Activated T-helper 1 cell treated with anti-CD3 and anti-CD28 coated beads, Interleukin-12 subunit alpha, Interleukin-12 subunit beta, Interleukin-2, Interleukin-4 antibody, amounts not matched to agents 30 ng/mL and 10 ng/mL and 1 ng/mL, durations not matched to agents 14 hours and 24 hours and 36 hours (primary cell): ENCODE measurements at places on chromosomes 12 and 14. TPM values are rescaled to one million over a fixed set of nuclear protein-coding genes. Genes with fewer than 3 reads are reported as not detected.

NGB gene
- not detected in 2 replicates for total RNA-seq

SERPINA3 gene
- total RNA-seq = not detected in 2 replicates

IAPP gene
- not detected in 2 replicates for total RNA-seq

USP15 gene
- total RNA-seq = 100 and 110 TPM in 2 replicates

CCDC60 gene
- total RNA-seq = not detected in 2 replicates

DCN gene
- total RNA-seq = not detected in 2 replicates

TSPAN11 gene
- not detected in 2 replicates for total RNA-seq

GLIPR1L1 gene
- not detected in 2 replicates for total RNA-seq

DNA sequence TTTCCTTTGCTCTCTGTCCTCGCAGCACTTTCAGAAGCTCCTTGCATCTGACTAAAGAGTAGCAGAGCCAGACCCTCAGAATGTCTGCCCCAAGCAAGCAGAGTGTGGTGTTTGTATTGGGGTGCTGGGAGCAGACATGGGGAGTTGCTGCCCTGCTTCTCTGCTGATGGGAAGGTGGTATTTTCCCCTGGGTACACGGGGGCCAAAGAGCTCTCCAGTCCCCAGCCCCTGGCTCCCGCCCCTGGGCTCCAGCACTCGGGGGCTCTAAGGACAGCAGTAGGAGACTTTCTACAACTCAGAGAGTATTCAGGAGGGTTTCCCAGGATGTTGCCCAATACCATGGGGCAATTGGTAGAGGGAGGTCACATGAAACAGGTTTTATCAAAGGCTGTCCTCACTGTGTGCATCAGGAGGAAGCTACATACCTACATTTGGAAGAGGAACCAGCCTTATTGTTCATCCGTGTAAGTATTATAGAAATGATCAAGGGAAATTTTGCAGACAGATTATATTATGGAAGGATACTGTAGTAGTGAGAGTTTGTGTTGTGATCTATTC, 50.3 kb downstream of the DAD1 start:
- no peaks in the 10 kb centered on the region for H3K27me3 ChIP-seq
- H3K4me3 ChIP-seq = peak overlapping the region; percentile 88
- H3K27ac ChIP-seq = peak overlapping the region; percentile 94
- peaks cover 90% of the 10 kb centered on the region for H3K36me3 ChIP-seq

DNA sequence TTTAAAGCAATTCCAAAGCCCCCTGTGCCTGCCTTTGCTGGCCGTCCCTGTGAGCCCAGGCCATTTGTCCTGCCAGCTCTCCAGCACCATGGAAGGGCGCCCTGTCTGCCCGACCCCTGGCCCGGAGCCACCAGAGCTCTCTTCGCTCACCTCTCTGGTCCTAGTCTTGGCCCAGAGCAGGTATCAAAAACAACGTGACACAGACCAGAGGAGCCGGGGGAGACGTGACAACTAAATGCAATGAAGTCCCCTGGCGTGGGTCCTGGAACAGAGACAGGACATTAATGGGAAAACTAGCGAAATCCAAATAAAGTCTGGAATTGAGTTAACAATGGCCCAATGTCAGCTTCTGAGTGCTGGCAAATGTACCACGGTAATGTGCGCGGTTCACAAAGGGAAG, 83.2 kb upstream of the DIO3 start:
- H3K4me1 ChIP-seq = no peaks in the 10 kb centered on the region
- no peak for DNase-seq
- no peaks in the 10 kb centered on the region for H3K36me3 ChIP-seq
- no peak overlapping the region for H3K4me3 ChIP-seq
- no peaks in the 10 kb centered on the region for H3K27me3 ChIP-seq
- H3K27ac ChIP-seq = no peak overlapping the region

GRCh38 chr12:106897082-106897481, 58.6 kb upstream of the TMEM263 start:
- H3K27ac ChIP-seq = no peak overlapping the region
- no peaks in the 10 kb centered on the region for H3K36me3 ChIP-seq
- peaks cover 19% of the 10 kb centered on the region for H3K27me3 ChIP-seq
- no peak overlapping the region for H3K4me3 ChIP-seq
- peaks cover 4% of the 10 kb centered on the region for H3K4me1 ChIP-seq

GRCh38 chr14:32203928-32204357, 874 bp upstream of the RNU6-8 start:
- H3K27me3 ChIP-seq = peaks cover 4% of the 10 kb centered on the region
- peak overlapping the region; percentile 76 for H3K27ac ChIP-seq
- peak overlapping the region; percentile 87 for H3K4me3 ChIP-seq
- no peak for DNase-seq
- peaks cover 49% of the 10 kb centered on the region for H3K4me1 ChIP-seq

DNA sequence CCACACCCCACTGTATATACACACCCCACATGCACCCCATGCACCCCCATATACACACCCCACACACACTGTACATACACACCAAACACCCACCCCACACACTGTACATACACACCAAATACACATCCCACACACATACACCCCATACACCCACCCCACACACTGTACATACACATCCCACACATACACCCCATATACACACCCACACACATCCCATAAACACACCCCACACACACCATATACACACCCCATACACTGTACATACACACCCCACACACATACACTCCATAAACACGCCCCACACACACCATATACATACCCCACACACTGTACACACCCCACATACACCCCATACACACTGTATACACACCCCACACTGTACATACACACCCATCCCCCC, 82.3 kb downstream of the NOC4L start:
- H3K4me1 ChIP-seq = peaks cover 7% of the 10 kb centered on the region
- H3K27ac ChIP-seq = no peak overlapping the region
- DNase-seq = no peak

DNA sequence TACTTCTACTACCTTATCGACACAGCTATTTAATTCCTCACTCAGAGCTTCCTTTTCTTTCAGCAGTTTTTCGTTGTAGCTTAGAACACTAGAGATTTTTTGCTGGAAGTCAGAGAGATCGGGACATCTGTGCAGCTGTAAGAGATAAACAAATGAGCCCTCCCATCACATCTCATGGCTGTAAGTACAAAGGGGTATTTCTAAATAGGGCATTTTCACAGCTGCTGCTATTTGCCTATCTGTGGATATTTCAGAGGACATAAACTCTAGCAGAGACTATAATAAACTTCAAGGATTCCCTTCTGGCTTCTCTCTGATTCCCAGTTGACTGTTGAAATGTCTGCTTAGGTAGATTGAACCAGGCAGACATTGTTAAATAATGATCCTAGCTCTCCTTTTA, 76.1 kb upstream of the SAV1 start:
- no peaks in the 10 kb centered on the region for H3K27me3 ChIP-seq
- H3K4me3 ChIP-seq = no peak overlapping the region
- peaks cover 36% of the 10 kb centered on the region for H3K4me1 ChIP-seq
- H3K27ac ChIP-seq = no peak overlapping the region
- no peak for DNase-seq

- no peaks in the 10 kb centered on the region for H3K27me3 ChIP-seq
- H3K4me3 ChIP-seq = peak overlapping the region; percentile 83
- no peak for DNase-seq
- peak overlapping the region; percentile 99 for H3K27ac ChIP-seq
- H3K36me3 ChIP-seq = peaks cover 5% of the 10 kb centered on the region
Measured at GRCh38 chr12:4828176-4828575, 81.5 kb upstream of the KCNA1 start.

DNA sequence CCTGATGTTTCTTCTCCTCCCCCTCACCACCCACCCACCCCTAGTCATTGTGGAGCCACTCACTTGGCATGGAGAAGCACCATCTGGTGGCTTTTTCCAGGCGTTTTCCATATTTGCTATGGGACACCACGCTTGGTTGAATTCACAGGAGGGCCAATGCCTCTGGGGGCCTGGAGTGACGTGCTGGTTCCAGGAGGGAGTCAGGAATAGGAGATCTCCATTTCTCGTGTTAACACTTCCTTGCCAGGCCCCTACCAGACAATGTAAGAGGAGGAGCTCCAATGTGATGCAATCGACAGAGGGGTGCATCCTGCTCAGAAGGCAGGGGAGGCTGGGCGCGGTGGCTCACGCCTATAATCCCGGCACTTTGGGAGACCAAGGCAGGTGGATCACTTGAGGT, 21.6 kb upstream of the TESC start:
- H3K4me3 ChIP-seq = no peak overlapping the region
- H3K4me1 ChIP-seq = peaks cover 12% of the 10 kb centered on the region
- H3K36me3 ChIP-seq = no peaks in the 10 kb centered on the region
- DNase-seq = no peak

DNA sequence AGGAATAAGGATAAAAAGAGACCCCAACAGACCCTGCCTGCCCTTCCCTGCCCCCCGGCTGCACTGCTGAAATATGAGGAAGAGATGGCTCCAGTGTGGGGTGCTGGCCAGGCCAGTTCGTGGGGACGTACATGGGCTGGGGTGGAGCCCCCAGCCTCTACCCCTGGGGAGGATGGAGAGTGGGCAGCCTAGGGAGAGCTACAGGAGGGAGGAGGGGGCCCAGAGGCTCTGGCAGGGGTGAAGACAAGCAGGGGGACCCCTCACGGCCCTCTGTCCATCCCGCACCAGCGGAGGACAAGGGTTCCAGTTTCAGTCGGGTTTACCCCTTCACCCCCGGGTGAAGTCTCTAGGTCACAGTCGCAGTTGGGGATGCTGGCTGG, 11.0 kb upstream of the RPLP0 start:
- H3K27ac ChIP-seq = no peak overlapping the region
- no peaks in the 10 kb centered on the region for H3K27me3 ChIP-seq
- H3K4me3 ChIP-seq = no peak overlapping the region

DNA sequence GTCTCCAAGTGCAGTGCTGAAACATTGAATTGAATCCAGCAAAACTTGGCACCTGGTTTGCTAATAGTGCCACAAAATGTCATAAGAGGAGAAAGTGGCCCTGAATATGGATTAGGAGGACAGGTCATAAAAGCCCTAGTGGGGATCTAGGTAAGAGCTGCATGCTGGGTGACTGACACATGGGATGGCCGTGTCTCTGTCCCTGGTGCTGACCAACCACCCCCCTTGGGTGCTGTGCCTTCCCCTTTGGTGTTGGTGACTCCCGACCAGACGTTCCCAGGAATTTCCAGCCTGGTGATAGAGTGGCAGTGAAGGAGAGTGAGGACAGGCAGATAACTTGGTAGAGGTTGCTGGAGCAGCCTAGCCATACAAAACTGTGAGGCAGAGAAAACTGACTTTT, 142.8 kb downstream of the VRK1 start:
- no peaks in the 10 kb centered on the region for H3K27me3 ChIP-seq
- no peak overlapping the region for H3K4me3 ChIP-seq
- no peak overlapping the region for H3K27ac ChIP-seq
- no peak for DNase-seq

DNA sequence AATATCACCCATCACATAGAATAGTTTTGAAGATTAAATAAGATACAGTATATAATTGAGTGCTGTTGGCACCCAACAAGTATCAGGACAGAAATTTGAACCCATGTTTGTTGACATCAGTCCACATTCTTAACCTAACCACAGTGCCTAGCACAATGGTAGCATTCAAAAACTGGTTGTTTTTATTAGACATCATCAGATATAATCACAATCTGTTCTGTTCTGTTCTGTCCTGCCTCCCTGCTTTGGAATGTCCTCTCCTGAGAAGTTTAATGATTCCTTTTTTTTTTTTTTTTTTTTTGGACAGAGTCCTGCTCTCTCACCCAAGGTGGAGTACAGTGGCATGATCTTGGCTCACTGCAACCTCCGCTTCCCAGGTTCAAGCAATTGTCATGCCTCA, 476.6 kb downstream of the RMST start:
- H3K4me1 ChIP-seq = no peaks in the 10 kb centered on the region
- no peaks in the 10 kb centered on the region for H3K36me3 ChIP-seq
- no peak overlapping the region for H3K27ac ChIP-seq
- no peak for DNase-seq
- H3K4me3 ChIP-seq = no peak overlapping the region

DNA sequence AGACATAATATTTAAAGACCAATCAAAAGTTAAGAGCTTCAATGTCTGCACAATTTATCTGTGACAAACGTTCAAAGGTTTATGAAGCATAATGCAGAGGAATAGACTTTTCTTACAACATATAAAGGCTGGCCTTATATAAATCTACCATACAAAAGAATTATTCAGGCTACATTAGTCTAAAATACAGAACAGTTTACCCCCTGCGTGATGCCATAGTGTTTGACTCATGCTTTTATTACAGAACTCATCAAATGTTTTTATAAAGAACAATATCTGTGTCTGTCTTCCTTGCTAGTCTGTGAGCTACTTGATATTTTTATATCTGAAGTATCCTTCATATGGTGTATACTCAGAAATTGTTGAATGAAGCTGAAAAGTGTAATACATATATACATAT, 1084.5 kb upstream of the FLRT2 start:
- DNase-seq = no peak
- no peak overlapping the region for H3K27ac ChIP-seq
- no peaks in the 10 kb centered on the region for H3K36me3 ChIP-seq
- H3K4me1 ChIP-seq = no peaks in the 10 kb centered on the region

DNA sequence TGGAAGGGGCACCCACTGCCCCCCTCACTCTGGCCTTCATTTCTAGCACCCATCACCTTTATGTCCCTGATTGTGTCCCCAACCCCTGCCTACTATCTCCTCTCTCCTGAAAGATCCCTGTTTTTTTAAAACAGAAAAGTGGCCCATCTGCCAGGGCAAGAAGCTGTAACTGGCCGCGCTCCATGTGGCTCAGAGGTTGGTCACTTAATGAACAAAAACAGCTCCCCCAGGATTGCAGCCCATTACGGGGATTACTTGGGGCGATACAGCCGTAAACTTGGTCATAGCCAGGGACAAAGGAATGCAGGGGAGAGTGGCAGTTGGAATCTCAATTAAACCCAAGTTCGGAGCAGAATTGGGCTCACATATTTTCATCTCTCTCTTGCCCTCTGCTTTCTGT, 34.8 kb upstream of the VSX2 start:
- no peaks in the 10 kb centered on the region for H3K27me3 ChIP-seq
- H3K27ac ChIP-seq = no peak overlapping the region
- DNase-seq = no peak
- peaks cover 1% of the 10 kb centered on the region for H3K36me3 ChIP-seq
- no peak overlapping the region for H3K4me3 ChIP-seq

DNA sequence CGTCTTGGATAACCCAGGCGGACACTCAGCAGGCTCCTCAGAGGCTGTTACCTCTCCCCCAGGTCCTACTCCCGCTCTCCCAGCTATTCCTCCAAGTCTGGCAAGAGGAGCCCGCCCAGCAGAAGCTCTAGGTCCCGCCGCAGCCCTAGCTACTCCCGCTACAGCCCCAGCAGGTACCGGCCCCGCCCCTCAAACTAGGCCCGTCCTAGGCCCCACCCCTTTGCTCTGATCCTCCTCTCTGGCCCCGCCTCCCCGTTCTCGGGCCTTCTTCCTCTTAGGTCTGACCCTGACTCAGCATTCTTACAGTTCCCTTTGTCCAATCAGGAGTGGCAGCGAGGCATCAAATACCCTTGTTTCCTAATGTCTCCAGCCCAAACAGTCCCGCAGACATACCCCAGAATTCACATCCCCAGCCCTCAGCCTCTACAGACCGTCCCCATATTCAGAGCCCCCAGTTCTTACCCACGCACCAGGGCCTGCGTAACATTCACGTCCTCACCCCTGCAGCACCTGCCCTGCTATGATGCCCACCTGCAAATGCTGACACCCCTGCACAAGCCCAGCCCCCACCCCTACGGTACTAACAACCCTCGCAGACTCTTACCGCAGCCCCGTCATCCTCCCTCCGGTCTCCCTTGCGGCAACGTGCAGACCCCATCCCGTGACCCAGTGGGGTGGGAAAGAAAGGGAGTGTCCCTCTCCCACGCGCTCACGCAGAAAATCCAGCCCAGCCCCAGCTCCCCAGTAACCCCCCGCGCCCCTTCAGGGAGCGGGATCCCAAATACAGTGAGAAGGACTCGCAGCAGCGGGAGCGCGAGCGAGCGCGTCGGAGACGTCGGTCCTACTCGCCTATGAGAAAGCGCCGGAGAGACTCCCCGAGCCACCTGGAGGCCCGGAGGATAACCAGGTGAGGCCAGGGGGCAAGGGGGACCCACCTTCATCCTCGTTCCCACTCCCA, 25.0 kb upstream of the HSPB8 start:
- peaks cover 6% of the 10 kb centered on the region for H3K4me1 ChIP-seq
- H3K27ac ChIP-seq = no peak overlapping the region
- H3K36me3 ChIP-seq = no peaks in the 10 kb centered on the region
- H3K4me3 ChIP-seq = no peak overlapping the region
- peaks cover 6% of the 10 kb centered on the region for H3K27me3 ChIP-seq
